ENCODE measurements at places on chromosomes 1 and 21. TPM values are rescaled to one million over a fixed set of nuclear protein-coding genes. Genes with fewer than 3 reads are reported as not detected.

Gene RSPH1
- not detected for total RNA-seq

Gene TMEM51
- total RNA-seq, result 18.9 TPM

Gene ADCY10
- total RNA-seq, result not detected

Gene ZSCAN20
- total RNA-seq, result 5.1 TPM

Gene ATG4C
- 9.2 TPM for total RNA-seq

Gene GBP4
- total RNA-seq, result 0.03 TPM

Gene RNPEP
- total RNA-seq, result 61.4 TPM

Gene TAF13
- 41.8 TPM for total RNA-seq

Gene DCST1
- not detected for total RNA-seq

Gene TFF3
- total RNA-seq, result 0.13 TPM

Gene PDIK1L
- total RNA-seq, result 5.7 TPM

Gene CASP9
- 17.1 TPM for total RNA-seq

Gene NPR1
- not detected for total RNA-seq

Gene GBP6
- total RNA-seq, result 0.18 TPM

Gene CLCC1
- total RNA-seq, result 20.1 TPM

Gene HSD3B1
- not detected for total RNA-seq

Gene ACTL8
- total RNA-seq, result 1.1 TPM

Gene LRRC39
- 5.0 TPM for total RNA-seq

Gene PGLYRP3
- total RNA-seq, result not detected

Gene CASQ2
- total RNA-seq, result 0.42 TPM

Gene CD247
- total RNA-seq, result 0.77 TPM

Gene FAM72A
- total RNA-seq, result 3.7 TPM

Gene PTGER3
- total RNA-seq, result 0.03 TPM

Gene GLIS1
- total RNA-seq, result not detected

Gene CD1C
- not detected for total RNA-seq

Gene IRF6
- total RNA-seq, result not detected

Gene CACNA1S
- 0.05 TPM for total RNA-seq

Gene C1orf94
- not detected for total RNA-seq

Gene PRKCZ
- total RNA-seq, result 19.8 TPM

Gene CCDC30
- total RNA-seq, result 1.5 TPM

Gene TCEA3
- total RNA-seq, result not detected

Gene FMN2
- 35.4 TPM for total RNA-seq

Gene NBPF9
- total RNA-seq, result 20.2 TPM

Gene RGSL1
- total RNA-seq, result not detected

Gene PRAMEF15
- total RNA-seq, result not detected

Gene LMNA
- total RNA-seq, result 576 TPM

Gene NUAK2
- total RNA-seq, result 0.13 TPM

Gene FCN3
- not detected for total RNA-seq

Gene MANEAL
- total RNA-seq, result 22.3 TPM

Gene FAM177B
- not detected for total RNA-seq

Gene ZMYND12
- total RNA-seq, result 0.29 TPM

Gene MPL
- total RNA-seq, result not detected

Gene PLD5
- total RNA-seq, result not detected

Gene PROK1
- total RNA-seq, result not detected

Gene TSPAN1
- not detected for total RNA-seq

Gene SLC30A10
- not detected for total RNA-seq

Gene EPHA2
- 2.5 TPM for total RNA-seq

Gene RAP1GAP
- total RNA-seq, result 0.95 TPM

Gene TBX15
- 0.64 TPM for total RNA-seq

Gene KCNH1
- 8.0 TPM for total RNA-seq

Gene ZNF593OS
- not detected for total RNA-seq

All from SK-MEL-5 (cell line).